ENCODE measurements at places on chromosomes 4 and X. TPM values are rescaled to one million over a fixed set of nuclear protein-coding genes. Genes with fewer than 3 reads are reported as not detected.

The MAGEA11 gene
- not detected for total RNA-seq

The IL1RAPL2 gene
- total RNA-seq, result not detected

The PABPC5 gene
- not detected for total RNA-seq

GRCh38 chr4:59818656-59819055, 1381.5 kb upstream of the ADGRL3 start:
- no peak for DNase-seq

- no peak for DNase-seq
These were observed 22.7 kb downstream of the UGDH start for GRCh38 chr4:39504538-39504937.

DNA sequence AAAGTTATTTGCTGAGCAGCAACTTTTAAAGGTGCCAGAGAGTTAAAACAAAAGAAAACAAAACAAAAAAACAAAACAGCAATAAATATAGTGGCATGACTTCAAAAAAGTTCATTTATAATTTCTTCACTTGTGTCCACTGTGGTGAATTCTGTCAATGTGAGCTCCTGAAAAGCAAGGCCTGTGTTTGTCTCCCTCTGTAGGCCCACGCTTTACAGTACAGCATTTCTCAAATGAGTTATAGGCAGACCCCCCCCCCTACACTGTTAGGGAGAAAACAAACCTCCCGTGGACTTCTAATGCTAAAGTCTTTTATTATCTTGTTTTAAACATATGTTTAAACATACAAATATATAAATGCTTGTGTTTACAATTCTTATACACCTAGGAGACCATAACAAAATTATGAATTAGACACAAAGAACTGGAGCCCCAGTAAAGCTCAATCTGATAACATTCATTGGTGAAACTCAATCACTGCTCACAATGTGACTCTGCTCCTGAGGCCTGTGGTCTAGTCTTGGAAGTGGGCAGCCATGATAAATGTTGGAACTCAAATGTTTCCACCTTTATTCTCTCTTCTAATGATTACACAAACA, 47.0 kb upstream of the SCOC start:
- no peak for DNase-seq

DNA sequence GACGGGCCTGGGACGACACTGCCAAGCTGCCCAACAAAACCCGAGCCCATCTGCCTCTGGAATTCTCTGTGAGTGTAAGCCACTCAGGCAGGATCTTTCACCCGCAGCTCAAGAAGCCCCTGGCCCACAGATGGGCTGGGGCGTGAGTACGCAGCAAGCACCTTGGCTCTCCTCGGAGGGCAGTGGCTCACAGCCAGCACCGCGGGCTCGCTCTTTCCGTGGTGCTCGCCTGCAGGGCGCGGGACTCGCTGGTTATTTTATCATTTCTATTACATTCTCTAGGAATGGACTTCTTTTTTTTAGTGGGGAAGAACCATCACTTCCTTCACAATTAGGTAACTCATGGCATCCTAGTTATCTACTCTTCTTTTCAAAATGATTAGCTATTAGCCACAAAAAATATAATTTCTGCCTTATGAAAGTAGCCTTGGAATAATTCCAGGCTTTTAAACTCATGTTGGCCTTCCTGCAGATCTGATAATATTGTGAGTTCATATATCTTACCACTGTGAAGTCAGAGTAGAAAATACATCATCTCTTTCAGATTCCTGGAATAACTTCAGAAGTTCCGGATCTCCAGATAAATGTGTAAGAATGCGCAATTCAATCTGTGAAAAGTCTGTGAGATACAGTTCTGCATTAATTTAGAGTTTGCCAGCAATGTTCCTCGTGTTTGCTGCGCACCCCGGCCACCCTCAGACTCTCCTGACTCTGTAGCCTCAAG, 68.6 kb downstream of the NAT8L start:
- DNase-seq, result no peak

DNA sequence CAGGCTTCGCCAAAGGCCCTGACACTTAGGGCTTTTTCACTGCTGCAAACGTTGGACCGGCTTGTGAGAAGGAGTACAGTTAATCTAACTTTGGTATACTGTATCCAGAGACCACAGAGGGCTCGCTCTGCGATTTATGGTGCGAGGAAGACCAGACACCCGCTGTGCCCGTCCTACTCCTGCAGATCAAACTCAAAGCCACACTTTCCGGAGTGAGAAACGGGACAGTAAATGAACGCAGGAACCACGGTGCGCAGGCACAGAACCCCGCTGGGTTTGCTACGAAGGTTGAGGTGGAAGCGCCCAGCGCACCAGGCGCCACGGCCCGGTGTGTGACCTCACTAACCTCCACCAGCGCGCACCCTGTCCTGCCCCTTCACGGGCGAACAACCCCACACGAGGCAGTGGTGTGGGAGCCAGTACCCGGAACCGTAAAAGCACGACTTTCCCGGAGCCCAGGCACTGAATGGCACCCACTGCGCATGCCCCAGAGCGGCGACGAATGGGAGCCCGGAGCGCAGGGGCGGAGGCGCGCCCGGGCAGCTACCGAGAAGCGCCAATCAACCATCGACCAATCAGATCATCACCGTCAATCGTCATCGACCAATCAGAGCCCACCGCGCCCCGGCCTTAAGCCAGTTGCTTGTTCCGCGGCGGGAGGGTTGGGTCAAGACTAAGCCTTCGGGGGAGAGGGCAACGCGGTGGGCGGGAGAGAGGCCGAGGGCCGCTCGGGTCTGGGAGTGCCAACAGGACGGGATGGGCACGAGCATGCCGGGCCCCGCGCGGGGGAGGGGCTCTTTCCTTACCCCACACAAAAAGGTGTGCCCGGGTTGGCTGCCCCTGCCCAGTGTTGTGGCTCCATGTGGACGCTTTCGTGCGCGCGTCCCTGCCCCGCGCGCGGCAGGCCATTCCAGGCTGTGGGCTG, 21.3 kb upstream of the WDR45 start:
- peak; percentile 88 for DNase-seq

The GPR82 gene
- total RNA-seq, result 0.19 TPM

GRCh38 chrX:123973921-123974320, 12.4 kb downstream of the STAG2 start:
- DNase-seq, result no peak

The SLC4A4 gene
- 0.26 TPM for total RNA-seq

The HOPX gene
- 71.1 TPM for total RNA-seq

DNA sequence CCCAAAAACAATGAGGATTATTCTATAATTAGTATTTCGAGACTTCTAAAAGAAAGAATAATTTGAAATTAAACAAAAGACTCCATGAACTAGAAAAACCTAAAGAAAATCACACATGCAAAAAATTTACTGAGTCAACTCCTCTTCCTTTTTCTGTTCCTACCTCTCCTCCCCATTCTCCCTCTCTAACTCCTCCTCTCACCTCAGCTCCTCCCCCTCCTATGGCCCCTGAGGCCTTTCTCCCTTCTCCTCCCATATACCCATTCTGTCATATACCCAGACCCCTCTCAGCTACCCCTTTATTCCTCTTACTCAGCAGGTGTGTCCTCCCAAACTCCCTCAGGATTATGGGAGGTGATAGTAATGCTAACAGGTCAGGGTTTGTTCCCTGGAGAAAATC, 57.4 kb downstream of the SERTM2 start:
- no peak for DNase-seq

The RTL5 gene
- total RNA-seq, result 0.74 TPM

- no peak for DNase-seq
These were observed 79.4 kb upstream of the TTC29 start for GRCh38 chr4:147025042-147025441.

- DNase-seq, result no peak
These were observed 80.9 kb downstream of the NKX6-1 start for GRCh38 chr4:84417997-84418709.

- no peak for DNase-seq
These were observed 433 bp upstream of the ADH6 start for GRCh38 chr4:99219479-99219878.

DNA sequence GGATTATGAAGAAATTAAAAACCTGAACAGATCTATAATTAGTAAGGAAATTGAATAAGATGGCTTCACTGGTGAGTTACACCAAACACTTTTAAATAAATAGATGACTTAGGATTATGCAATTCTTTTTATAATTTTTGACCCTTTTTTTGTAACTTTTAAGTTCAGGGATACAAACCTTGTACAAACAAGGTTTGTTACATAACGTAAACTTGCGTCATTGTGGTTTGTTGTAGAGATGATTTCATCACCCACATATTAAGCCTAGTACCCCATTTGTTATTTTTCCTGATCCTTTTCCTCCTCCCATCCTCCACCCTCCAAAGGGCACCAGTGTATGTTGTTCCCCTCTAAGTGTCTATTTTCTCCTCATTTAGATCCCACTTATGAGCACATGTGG, 75.7 kb downstream of the CPEB2 start:
- no peak for DNase-seq

GRCh38 chrX:72381439-72382201, 75.9 kb upstream of the CITED1 start:
- DNase-seq, result no peak

- DNase-seq, result no peak
These were observed 119.1 kb downstream of the TGIF2LX start for GRCh38 chrX:90040807-90041206.

The CD38 gene
- total RNA-seq, result 62.9 TPM

The STATH gene
- not detected for total RNA-seq

GRCh38 chr4:186852964-186853391, 129.3 kb upstream of the FAT1 start:
- no peak for DNase-seq

DNA sequence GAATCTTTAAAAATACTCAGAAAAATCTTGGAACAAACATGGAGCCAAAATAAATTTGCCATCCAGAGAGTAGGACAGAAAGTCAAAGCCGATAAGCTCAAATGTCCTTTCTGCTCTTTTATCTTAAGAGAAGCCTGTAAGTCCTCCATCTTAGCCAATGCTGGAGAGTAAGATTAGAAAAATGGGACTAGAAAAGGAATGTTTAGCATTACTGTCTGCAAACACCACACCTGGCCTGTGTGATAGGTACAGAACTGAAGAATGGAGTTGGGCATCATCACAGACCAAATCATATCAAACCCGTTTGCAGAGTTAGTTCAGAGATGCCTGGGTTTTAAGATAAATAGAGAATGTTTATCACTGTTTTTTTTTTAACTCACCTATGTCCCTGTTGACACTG, 10.5 kb upstream of the SLC39A8 start:
- no peak for DNase-seq

The MXRA5 gene
- total RNA-seq, result not detected

DNA sequence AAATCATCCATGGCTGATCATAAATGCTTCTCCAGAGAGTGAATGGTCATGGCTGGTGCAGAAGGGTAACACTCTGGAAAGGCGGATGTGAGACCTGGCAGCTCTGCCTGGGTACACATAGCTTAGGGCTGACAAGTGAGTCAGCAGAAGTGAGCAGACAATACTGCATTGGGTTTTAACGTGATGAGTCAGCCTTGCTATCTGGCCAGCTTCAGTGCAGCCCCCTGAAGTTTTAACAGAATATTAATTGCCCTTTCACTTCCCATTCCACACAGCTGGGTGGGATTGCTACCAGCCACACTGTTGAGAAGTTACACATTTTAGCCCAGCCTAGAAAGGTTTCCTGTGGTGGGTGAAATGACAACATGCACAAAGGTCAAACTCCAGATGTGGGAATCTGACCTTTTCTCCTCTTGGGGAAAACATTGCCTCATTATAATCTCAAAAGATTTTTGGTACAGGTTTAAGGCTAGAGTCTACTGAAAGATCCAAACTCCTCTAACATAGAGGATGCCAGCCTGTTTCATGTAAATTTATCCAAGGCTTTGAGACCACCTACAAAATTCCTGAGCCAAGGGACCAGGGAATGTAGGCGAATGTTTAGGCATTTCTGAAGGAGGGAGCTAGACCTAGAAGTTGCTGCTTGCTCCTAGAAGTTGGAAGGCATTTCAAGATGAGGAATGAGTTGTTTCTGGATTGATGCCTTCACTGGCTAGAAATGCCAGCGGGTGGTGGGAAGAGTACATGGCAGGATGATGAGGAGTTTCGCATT, 230.3 kb upstream of the PGRMC2 start:
- DNase-seq, result no peak

DNA sequence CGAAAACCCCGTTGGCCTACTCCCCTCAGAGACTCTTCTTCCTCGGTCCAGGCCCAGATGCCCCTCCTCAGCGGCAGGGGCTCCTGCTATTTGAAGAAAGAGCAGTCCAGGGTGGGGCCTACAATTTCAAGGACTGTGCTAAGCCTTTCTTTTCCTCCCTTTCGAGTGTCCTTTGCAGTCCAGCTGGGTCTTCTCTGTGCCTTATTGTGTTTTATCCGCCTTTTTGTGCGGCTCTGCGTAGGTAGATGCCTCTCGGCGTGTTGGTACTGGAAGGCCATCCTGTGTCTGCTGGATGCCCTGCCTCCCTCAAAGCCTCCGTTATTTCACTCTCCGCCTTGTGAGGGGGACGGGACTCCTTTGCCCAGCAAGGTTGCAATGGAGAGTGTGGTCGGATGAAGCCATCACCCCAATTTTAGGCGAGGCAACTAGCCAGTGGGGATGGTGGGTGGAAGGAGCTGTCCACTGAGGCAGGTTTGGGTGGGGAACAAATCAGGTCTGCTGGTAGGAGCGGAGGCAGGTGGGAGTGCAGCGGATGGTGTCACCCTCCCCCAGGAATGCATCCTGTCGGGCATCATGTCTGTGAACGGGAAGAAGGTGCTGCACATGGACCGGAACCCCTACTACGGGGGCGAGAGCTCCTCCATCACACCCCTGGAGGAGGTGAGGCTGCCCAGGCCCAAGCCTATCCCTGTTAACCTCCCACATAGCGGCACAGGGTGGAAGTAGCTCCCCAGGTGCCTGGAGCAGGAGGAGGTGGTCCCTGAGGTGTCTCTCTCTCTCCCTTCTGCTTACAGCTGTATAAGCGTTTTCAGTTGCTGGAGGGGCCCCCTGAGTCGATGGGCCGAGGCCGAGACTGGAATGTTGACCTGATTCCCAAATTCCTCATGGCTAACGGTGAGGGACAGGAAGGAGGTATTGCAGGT, 1.3 kb downstream of the GDI1 start:
- DNase-seq, result no peak

The TMSB15C gene
- 6.0 TPM for total RNA-seq

- no peak for DNase-seq
These were observed 383.7 kb upstream of the FAM241A start for GRCh38 chr4:111761531-111761930.

DNA sequence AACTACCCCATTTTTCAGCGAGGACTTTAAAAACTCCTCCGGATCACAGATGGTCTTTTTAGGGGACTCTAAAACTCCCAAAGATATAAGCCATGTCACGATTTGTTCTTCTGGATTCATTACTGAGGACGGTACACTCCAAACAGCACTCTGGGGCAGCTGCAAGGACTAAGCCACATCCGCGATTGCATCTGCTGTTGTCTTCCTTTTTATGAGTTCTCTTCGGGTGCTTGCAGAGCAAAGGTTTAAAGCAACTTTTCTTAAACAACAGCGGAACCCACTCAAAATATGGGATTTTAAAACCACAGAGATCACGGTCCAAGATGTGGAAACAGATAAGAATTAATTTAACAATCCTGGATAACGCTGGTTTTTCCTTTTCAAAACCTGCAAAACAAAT, at the start of gene ARHGEF6:
TSS of gene ARHGEF6 (minus strand) at position 170 of the 400 bp plus-strand sequence. CDS start at position 120, 50 bp downstream.
- DNase-seq, result peak; percentile 39

The EOLA2 gene
- total RNA-seq, result 44.2 TPM

- DNase-seq, result no peak
These were observed 118.3 kb downstream of the MGST2 start for GRCh38 chr4:139783741-139784484.

Measured in activated T-cell treated with anti-CD3 and anti-CD28 coated beads, Interleukin-2, amount 50 U/mL, for 72 hours (primary cell).